GM19239 (cell line): ENCODE measurements at places on chromosomes 4 and X.

DNA sequence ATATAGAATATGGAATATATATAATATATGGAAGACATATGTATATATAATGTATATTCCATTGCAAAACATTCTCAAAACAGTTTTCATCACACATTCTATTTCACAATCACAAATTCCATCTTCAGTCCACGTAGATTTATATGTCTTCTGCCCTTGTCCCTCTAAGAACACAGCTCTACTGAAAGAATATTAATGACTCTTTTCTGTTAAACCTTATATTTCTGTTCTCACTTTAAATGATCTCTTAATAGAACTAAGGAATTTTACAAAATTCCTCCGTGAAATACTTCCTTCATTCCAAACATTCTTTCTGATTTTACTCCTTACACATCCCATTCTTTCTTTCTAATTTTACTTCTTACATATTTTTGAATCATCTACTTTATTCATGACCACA is 1043.1 kb upstream of the PABPC4L start:
- DNase-seq = no peak

DNA sequence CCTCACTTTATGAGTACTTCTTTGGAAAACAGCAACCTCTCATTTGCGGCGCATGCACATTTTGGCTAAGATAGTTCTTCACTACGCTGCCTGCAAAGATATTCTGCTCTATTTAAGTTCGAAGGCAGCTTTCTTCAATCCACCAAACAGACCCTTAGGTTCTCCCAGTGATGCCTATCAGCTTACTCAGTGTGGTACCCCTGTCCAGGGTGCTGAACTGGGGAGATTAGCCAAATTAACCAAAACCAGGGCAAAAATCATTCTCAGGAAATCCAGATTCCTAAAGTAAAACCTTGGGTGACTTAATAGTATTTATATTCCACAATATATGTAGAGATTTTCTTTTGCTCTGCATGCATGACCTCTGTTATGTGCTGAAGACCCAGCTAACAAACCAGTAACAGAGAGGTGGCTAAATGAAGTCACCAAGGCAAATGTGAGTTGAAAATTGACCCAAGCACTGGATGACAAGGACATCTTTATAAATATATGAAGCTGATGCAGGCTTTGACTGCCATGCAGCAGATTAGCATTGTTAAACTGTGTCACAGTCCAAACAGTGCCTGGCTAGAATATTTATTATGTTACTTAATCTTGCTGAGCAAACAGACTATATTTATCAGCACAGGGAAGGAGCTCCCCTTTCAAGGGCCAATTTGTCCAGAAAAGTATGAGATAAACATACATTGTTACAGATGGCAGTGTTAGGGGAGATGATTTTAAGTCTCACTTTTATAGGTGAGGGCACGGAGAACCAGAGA is 418.2 kb downstream of the STIM2 start:
- DNase-seq = no peak

GRCh38 chr4:97457253-97457652 is 686.0 kb downstream of the STPG2 start:
- DNase-seq = no peak

- no peak for DNase-seq
Observed at GRCh38 chr4:108109997-108110416, 58.7 kb downstream of the LEF1 start.

DNA sequence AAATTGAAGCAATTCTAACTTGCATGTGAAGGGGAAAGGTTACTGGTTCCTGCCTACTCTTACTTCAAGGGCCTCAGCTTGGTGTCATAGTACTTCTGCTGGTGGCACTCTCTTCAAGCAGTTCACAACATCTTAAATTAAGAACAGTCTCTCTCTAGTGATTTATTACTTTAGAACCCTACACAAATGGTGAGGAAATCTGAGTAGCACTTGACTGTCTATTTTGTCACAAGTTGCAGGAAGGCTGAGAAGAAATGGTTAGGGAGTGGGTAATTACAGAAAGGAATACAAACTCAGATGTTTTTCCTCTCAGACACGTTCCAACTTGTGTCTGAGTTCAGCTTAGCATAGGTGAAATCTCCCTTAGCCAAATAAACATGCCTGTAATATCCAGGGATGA is 242.3 kb upstream of the GRIA3 start:
- DNase-seq = no peak

DNA sequence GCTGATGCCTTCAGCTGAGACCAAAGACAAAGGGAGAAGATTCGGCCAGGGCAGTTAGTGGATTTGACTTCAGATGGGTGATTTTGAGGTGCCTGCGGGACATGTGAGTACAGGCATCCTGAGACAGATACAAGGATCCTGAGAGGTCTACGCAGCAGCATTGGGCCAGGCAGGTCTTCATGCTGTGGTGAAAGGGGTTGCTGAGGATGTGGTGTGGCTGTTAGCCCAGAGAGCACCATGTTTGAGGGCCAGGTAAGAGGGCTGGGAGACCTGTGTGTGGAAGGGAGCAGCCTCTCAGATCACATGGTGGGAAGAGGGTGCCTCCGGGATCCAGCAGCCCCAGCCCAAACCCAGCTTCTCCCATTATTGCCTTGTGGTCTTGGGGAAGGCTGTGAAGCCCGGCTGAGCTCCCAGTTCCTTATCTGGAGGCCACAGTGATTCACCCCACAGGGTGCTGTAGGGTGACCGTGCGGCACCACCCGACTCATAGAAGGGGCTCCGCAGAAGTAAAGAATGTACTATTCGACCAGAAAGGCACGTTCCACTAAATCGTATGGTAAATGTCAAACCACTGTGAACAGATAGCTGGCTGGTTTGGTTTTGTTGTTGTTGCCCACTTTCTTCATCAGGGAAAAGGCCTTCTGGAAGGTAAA is 27.7 kb upstream of the TADA2B start:
- no peak for DNase-seq

GRCh38 chr4:100246697-100247096 is 56.4 kb upstream of the DDIT4L start:
- DNase-seq = no peak

GRCh38 chr4:76246025-76246424 is 5.5 kb upstream of the FAM47E start:
- DNase-seq = no peak

DNA sequence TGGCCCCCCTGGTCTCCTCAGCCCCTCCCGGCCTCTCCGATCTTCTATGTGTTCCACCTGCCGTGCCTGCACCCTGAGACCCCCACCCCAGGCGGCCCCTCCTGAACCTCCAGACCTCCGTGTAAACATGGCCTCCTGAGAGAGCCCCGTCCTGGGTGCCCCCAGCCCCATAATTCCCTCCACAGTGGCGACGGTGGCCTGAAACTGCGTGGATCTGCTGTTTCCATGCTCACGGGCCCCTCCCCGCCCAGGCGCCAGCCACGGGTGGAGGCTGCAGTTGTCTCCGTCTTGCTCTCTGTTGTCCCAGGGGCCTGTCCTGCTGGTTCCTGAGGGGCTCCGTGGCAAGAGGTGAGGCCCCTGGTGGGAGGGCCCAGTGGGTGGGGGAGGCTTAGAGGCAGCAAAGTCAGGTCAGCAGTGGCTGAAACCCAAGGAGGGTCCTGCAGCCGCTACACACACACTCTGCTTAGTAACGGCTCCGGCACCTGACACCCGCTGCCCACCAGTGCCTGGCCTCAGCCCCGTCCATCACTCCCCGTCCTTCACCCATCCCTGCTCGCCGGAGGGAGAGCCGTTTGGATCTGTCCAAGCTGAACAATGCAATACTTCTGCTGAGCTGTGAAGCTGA is 75.8 kb downstream of the FAM53A start:
- no peak for DNase-seq

DNA sequence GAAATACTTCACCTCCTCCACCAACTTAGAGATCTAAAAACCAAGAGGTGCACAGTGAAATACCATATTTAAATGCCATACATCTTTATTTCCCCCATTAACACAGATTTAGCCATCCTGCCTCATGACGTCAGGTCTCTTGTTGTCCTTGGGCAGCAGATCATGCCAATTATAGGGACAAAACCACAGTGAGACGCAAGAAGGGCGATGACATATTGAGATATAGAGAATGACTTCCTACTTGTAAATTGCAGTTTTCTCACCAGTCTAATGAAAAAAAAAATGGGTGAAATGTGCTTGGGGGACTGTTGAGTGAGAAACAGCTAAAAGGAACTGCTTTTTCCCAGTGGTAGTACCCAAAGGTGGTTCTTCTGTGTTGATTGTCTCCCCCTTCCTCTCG is 24.3 kb downstream of the RS1 start:
- DNase-seq = no peak

GRCh38 chr4:101127176-101127790 is 220.0 kb downstream of the PPP3CA start:
- no peak for DNase-seq

DNA sequence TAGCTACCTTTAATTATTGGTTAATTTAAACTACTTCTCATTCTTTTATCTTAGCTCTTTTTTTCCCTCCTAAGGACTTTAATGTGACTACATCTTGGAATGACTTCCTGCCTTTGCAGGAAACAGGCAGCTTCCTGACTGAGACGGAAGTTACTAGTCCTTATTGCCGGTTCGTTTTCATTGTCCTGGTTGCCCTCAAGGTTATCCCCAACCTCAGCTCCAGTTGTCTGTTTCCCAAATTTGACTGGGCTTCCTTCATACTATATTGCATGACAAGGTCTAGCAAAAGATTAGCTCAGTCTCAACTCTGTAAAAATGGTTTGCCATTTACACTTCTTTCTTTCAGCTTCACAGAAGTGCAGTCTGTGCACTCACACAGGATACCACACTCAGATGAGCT is 109.9 kb upstream of the DDX53 start:
- no peak for DNase-seq

DNA sequence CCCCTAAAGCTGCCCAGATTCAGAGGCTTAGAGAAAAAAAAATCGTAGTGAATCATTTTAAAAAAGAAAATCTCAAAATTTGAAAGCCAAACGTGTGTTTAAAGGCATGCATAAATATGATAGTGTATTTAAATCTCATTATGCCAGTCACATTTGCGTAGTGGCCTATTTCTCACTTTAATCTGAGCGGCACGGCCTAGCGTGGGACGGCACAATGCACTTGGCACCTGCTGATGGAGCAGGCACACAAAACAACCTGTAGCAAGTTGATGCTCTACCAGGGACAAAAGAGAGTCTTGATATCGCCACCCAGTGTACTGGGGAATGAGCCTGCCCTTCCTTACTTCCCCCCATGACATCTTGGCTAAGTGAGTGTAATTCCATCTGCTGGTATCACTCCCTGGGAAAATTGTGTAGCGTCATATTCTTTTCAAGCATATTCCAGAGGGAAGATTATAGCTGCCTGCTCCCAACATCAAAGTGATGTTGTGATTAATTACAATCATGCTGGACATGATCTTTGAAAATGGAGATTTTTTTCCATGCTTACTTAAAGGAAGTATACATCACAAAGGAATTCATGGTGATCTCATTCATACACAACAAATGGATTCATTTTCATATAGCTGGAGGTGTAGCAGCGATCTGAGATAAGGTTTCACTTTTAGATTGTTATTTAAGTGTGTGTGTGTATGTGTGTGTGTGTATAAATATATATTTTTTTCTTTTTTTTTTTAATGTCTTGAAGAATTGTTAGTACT is 138.8 kb downstream of the DCTD start:
- no peak for DNase-seq

GRCh38 chr4:49032440-49033161 is 46.5 kb downstream of the CWH43 start:
- DNase-seq = no peak

GRCh38 chrX:24117258-24117657 is 32.3 kb upstream of the ZFX start:
- DNase-seq = no peak

DNA sequence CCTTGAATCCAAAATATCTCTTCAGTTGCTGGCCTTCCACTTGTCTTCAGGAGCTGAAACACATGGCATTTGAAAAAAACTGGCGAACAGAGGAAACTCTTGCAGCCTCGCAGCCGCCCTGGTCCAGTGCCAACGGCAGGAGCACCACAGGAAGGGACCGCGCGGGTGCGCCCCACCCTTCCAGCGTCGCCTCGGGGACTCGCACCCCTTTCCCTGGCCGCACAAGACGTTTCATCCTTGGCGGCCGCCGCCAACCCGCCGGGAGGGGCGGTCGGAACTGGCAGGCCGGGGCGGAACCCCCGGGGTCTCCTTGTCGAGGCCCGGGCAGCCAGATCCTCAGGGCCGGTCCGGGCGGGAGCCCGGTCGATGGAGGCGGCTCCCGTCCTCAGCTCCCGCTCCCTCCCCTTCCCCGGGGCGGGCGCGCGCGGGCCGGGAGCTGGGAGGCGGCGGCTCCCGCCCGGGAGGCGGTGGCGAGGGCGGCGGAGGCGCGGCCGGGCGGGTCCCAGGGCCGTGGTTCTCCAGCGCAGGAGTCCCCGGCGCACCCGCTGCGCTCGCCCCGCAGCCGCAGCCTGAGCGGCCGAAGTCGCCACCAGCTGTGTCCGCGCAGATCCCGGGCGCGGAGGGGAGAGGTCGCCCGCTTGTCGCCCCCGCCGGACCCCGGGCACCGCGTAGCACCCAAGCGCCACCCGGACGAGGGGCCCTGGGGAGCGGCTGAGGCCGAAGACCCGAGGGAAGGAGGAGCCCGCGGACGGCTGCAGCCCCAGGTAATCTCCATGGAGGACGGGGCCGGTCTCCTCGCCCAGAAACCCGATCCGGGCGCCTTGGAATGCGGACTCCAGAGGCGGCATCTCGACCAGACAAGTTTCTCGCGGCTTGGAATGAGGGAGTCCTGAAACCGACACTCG is 886 bp upstream of the NDST3 start:
- DNase-seq = no peak

DNA sequence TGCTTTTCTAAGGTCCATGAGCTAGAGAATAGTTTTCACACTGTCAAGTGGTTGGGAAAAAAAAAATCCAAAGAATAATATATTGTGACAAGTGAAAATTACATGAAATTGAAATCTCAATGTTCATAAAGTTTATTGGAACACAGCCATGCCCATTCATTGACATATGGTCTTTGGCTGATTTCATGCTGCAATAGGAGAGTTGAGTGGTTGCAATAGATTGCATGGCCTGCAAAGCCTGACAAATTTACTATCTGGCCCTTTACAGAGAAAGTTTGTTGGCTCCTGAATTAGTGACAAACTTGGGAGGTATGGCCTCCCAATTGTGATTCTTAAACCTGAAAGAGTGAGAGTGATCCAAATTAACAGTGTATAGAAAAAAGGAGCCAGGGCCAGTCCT is 115.5 kb upstream of the FAM9C start:
- DNase-seq = no peak

DNA sequence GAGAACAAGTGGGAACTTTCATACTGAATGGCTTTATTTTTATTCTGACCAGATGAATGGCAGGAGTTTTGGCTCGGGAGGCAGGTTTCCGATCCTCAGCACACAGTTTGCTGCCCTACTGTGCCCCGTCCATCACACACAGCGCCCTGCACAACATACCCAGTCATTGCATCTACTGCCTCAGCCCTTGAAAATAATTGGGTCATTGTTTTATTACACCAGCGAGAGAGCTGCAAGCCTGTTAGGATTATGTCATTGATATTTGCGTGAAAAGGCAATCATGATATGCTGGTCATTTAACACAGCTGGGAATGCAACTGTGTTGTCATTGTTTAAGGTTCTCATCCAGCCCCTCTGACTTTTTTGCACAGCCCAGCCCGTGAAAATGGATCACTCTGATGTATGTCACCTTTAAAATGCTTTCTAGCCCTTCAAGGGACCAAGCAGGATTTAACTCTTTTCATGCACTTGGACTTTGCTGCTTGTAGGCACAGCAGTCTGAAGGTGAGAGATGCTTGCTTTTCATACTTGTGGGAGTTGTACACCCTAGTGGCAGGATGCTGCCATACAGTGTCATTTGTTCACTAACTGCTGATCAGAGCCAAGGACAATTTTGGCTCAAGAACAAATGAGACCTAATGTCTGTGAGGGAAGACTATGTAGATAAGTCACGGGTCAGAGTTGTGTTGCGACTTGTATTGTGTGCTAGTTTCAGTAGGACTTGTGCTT is 62.3 kb downstream of the RTL9 start:
- DNase-seq = no peak
